ENCODE measurements at places on chromosomes 2 and 18. TPM values are rescaled to one million over a fixed set of nuclear protein-coding genes. Genes with fewer than 3 reads are reported as not detected.

PLGLB1 gene
- 1.6 TPM for polyA plus RNA-seq

PRKCE gene
- 1.2 TPM for polyA plus RNA-seq

AQP12A gene
- polyA plus RNA-seq: not detected

PLEKHH2 gene
- 5.4 TPM for polyA plus RNA-seq

GULP1 gene
- polyA plus RNA-seq: 94.6 TPM

ALPG gene
- 0.89 TPM for polyA plus RNA-seq
